ENCODE measurements at places on chromosomes 4 and X.

DNA sequence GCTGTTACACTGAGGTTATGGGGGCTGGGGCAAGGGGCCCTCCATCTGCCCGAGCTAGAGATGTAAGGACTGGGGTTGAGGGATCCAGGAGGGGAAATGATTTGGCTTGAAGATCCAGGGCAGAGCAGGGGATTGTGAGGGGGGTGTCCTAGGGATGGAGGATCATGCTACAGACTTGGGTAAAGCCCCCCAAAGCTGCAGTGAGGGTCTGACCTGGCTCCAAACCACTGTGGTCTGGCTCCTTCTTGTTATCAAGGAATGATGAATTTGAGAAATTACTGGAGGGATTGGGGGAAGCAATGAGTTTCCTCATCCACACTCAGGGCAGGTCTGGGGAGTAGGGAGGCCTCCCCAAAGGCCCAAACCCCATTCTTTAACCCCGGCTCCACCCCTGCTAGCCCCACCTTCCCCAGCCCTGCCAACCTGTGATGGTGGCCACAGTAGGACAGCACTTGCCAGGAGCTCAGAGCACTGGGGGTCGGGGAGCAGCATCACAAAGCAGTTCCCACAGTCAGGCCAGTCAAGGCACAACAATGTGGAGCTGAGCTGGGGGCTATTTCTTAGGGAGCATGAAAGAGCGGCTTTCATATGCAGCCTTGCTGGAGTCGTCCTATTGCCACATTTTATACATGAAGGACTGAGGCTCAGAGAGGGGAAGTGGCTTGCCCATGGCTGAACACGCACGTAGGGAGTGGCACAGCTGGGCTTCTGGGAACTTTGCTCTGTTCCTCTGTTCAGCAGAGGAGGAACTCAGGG, 165.5 kb downstream of the EFNB1 start:
- DNase-seq, result no peak

- peak; percentile 74 for DNase-seq
Measured at GRCh38 chr4:81913427-81913879, 441.7 kb upstream of the RASGEF1B start.

DNA sequence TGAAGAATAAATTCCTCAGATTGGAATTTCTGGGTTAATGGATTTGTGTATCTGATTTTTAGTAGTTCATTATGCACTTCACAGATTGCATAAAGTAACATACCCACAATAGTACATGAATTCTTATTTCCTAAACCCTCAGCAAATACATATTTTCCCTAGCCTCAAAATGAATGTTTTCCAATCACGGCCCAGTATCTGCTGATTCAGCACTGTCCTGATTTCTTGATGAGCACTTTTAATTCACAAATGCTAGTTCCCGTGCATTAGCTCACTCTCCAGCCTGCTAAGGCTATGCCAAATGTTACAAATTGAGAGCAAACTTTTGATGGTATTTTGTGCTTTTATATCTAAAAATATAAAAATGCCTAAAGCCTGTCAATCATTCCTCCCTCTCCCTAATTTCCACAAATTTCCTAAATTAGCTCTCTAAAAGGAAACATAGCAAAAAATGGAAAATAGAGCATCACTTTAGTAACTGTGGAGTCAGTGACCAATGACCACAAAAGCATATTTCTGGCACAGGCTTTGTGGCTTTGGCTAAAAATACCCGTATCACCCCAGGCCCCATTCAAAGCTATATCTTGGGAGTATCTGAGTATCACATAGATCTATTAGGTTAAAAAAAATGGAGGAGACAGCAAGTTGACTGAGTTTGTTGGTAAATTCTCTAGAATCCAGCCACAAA, 75.5 kb downstream of the NAF1 start:
- no peak for DNase-seq

GRCh38 chr4:53508446-53508845, 82.8 kb downstream of the LNX1 start:
- DNase-seq, result no peak

DNA sequence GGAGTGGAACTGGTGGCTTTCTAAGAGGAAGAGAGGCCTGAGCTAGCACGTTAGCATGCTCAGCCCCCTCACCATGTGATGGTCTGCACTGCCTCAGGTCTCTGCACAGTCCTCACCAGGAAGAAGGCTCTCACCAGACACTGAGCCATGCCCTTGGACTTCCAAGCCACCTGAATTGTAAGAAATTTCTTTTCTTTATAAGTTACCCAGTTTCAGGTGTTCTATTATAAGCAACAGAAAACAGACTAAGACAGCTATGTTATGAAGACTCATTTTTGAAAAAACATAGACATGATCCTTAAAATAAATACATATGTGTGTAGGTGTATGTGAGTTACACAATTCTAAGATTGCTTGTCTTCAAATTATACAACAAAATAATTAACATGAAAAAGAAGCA, 74.7 kb downstream of the CEP44 start:
- DNase-seq, result no peak

DNA sequence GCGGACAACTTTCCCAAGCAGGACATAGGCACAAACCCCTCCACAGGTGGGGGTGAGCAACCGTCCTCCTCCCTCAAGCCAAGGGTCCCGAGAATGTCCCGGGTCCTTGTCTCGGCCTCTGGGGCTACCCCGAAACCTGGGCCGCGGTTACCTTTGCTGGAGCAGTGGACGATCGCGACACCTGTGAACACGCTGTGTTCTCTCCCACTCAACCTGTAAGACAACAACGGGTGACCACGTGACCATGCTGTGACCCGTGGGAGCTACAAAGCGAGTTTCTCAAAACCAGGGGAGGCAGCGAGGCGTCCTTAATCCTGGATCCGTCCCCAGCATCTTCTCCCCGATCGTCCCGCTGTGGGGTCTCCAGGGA, 17.9 kb downstream of the ASMTL start:
- no peak for DNase-seq

DNA sequence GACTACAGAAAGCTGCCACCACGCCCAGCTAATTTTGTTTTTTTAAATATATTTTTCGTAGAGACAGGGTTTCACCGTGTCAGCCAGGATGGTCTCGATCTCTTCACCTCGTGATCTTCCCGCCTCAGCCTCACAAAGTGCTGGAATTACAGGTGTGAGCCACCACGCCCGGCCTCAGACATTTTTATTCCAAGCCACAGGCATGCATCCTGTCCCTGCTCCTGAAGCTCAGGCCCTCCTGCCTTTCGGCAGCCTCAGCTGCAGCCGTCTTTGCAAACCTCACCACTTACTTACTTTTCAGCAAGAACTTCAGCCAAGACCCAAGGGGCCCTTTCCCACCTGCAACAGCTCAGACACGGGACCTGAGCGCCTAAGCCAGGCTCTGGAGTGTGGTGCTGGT, 26.0 kb downstream of the FAM53A start:
- DNase-seq, result no peak

- DNase-seq, result no peak
Measured at GRCh38 chr4:172998527-172999469, 169.8 kb upstream of the GALNT7 start.

GRCh38 chrX:133670383-133670782, 255.1 kb upstream of the GPC4 start:
- peak; percentile 44 for DNase-seq

DNA sequence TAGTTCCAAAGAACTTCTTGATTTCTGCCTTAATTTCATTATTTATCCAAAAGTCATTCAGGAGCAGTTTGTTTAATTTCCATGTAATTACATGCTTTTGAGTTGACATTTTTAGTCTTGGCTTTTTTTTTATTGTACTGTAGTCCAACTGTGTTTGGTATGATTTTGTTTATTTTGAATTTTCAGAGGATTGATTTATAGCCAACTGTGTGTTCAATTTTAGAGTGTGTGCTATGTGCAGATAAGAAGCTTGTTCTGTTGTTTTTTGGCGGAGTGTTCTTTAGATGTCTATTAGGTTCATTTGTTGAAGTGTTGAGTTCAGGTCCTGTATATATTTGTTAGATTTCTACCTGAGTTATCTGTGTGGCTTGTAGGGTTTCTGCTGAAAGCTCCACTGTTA, 533.6 kb downstream of the TRAM1L1 start:
- DNase-seq, result no peak

- DNase-seq, result no peak
Measured at GRCh38 chr4:704198-704891, 1.3 kb upstream of the PCGF3 start.

DNA sequence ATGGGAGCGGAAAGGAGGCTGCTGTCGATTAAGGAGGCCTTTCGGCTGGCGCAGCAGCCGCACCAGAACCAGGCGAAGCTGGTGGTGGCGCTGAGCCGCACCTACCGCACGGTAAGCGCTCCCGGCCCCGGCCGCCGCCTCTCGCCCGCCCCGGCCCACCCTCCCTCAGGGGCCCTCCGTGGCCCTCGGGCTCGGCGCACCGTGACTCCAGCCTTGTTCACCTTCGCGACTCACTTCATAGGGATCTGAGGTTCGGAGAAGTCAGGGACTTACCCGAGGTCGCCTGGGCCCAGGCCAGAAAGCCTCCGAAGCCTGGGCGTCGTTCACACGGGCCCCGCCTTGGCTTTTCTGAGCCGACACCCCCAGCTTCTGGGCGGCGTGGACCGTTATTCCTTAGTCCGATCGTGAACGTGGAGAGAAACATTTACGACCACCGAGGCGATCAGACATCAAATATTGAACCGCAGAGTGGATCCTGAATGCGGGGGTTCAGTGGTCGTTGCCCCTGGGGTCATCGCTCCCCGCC, 362 bp downstream of the NCAPG start:
- no peak for DNase-seq

All from hepatocyte (in vitro differentiated cells).